Stimulated activated CD8-positive, alpha-beta memory T cell treated with anti-CD3 and anti-CD28 coated beads, Interleukin-12 subunit alpha, Interleukin-12 subunit beta, amount 100 ng/mL, for 1 hour (primary cell): ENCODE measurements at places on chromosomes 1 and 21.

DNA sequence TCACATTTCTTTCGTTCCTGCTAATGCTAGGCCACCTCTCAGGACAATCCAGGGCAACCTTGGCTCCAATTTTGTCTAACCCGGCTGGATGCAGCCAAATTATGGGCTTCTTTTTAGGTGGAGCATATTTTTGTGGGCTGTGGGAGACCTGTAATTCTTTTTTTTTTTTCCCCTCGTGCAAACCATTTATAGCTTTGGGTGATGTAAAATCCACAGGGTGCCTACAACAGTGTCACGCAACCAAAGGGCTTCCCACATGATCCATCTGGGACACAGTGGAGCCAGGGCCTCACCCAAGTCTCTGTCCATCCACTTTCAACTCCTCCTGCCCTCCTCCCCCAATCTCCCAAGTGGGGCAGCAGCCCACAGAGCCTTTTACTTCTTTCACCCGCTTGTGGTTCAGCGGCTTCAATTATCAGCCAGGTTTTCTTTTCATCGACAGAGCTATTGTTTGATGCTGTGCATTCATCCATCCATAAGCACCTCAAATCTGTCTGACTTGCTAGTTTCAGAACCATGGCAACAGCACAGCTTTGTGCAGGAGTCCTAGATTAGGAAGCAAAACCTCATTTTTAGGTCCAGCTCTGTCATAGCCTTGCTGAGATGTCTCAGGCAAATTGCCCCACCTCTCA lies 10.0 kb upstream of the OVAAL start:
- DNase-seq: no peak

DNA sequence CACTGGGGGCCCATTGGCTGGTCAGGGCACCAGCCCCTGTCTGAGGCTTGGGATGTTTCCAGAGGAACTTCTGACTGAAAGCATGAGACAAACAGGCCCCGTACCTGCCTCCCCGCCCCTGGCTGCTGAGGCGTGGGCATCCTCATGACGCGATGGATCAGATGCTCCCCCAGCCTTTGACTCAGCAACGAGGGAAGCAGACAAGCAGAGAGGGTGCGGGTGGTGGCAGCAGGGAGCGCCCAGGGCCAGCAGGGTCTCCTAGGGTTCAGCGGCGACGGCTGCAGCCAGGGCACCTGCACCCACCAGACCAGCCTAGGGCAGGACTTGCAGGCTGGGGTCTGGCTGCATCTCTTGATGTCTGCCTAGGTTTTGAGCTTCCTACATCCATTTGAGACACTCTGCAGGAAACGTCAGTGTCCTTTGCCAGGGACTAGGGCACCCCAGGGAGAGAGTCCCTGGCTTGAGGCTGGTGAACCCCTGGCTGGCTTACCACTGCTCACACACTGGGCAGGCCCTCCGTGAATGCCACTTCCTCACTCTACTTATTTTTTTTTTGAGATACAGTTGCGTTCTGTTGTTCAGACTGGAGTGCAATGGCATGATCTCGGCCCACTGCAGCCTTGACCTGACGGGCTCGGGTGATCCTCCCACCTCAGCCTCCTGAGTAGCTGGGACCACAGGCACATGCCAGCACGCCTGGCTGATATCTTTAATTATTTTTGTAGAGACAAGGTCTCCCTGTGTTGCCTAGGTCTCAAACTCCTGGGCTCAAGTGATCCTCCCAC lies 63.3 kb downstream of the DHRS3 start:
- DNase-seq: no peak

DNA sequence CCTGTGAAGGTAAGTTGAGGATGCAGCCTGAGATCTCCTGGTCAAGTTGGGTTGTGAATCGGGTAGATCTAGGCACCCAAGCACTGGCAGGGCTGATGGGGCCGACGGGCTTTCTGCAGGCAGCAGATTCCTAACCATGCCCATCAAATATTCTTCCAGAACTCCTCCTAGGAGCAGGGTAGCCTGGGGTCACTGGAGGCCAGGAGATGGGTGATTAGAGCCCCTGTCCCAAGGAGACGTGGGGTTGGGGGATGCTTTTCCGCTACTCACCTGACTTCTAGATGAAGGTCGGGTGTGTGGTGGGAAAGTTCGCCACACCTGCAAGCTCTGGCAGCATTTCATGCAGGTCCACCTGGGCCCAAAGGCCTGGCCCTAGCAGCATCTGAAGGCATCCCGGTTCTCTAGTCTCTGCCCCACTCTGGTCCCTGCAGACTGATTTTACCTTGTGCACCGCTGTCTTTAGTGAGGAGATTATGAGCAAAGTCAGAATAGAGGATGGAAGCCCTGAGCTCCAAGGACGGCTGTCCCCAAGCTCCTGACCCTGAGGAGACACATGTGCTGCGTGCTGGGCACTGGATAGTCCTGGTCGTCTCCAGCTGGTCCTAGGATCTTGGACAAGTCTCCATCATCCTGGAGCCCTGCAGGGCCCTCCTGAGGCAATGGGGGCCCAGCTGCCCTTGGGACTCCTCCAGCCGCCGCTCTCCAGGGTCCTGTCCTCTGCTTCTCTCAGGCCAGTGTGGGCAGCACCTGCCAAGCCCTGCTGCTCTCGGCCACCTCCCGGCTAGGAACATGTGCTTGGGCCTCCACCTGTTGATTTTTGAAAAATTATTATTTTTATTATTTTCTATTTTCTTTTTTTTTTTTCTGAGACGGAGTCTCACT lies 21.8 kb upstream of the C2CD2 start:
- DNase-seq: no peak

DNA sequence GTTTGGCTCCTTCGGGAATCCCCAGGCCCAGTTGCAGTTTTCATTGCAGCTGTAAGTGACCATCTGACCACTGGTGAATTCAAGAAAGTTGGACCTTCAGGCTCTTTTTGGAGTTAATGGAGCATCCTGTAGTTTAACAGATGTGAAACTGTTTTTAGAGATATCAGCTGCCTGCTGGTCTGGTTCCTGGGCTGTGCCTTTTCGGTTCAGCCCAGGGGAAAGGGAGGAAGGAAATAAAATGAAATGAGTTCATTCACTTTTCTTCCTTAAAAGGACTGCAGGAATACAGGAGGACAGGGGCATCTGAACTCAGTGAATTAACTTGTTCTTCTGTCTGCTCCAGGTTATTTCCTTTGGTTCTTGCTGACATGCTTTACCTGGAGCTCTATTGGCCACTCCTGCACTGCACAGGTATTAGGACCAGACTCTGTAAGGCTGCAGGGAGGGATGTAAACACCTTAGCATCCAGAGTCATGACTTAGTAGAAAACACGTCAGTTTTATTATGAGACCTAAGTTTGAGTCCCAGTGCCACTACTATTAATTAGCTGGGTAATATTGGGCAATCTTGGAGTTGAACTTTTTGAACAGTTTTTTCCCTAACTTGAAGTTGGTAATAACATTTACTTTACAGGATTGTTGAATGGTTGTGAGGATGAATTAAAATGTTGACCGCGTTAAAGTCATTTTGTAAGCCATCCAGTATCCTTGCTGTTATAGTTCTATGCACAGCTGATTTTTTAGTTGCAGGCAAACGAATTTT lies 83.6 kb downstream of the LRRC8D start:
- DNase-seq: no peak

DNA sequence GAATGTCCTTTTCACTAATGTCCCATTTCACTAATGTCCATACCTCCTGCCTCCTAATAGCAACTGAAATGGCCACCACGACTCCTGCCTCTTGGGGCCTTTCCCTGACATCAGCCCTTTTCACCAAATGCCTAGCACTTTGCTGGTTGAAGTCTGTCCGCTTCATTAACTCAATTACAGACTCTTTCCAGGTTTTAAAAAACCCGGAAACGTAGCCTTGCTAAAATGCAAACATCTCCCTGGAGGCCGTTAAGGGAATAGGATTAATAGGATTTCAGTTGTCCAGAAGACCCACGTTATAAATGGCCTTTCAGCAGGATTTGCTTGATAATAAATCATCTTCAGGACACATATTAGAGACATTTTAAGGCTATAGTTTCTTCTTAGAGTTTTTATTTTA lies 25.7 kb upstream of the ERO1B start:
- DNase-seq: no peak

DNA sequence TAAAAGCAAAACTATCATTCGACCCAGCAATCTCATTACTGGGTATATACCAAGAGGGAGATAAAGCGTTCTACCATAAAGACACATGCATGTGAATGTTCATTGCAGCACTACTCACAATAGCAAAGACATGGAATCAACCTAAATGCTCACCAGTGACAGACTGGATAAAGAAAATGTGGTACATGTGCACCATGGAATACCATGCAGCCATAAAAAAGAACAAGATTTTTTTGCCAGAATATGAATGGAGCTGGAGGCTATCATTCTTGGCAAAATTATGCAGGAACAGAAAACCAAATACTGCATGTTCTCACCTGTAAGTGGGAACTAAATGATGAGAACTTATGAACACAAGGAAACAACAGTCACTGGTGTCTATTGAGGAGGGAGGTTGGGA lies 79.7 kb downstream of the SLC16A1 start:
- no peak for DNase-seq
